Stimulated activated CD8-positive, alpha-beta memory T cell treated with anti-CD3 and anti-CD28 coated beads, Interleukin-7, amount 100 ng/mL, for 24 hours (primary cell): ENCODE measurements at places on chromosomes 4 and X.

DNA sequence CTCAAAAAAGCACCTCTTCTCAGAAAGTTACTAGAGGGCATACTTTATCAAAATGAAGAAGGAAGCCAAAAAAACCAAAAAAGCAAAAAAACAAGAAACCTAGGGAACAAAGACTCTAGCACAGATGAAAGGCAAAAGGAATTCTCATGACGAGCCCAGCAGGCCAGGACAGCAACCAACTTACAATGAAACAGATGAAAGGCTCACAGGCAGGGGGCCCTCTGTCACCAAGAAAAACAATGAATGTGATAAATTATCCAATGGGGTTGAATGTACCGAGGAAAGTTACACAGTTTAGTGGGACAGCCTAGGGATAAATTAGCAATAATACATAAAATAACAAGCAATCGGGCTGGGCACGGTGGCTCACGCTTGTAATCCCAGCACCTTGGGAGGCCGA is 79.0 kb downstream of the GPR82 start:
- no peak for DNase-seq

DNA sequence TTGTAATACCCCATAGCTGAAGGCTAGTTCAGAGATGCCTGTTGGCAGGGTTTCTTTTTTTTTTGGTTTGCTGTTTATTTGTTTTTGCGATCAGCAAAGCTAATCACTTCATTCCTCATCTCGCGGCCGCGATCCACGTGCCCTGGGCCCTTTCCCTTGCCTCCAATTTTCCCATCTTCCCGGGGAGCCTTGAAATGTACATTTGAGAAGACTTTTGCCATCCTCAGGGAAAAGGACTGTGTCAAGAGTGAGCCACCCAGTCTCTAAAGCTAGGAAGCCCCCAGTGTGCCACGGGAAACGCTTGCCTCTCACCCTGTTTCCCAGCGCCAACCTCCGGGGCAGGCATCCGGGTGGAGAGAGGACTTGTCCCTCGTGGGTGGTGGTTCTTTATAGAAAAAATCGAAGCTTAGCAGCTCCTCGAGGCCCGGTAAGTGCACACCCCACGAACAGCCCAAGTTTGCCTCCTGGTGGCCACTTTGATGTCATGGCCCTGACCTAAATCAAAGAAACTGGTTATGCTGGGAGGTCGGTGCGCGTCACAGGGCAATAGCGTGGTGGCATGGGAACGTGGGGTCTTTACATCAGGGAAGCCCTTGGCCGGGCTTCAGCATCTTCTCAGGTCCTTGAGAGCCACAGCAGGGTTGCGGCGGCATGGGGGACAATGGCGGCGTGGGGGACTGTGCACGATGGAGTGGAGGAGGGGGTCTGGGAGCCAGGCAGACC is 42.0 kb downstream of the MAP7D3 start:
- no peak for DNase-seq

- DNase-seq: no peak
Observed at GRCh38 chrX:118665204-118665603, 62.2 kb upstream of the IL13RA1 start.

- no peak for DNase-seq
Observed at GRCh38 chr4:21544955-21545354, 403.6 kb downstream of the KCNIP4 start.

- no peak for DNase-seq
Observed at GRCh38 chrX:79452881-79453280, 85.7 kb upstream of the ITM2A start.
